ENCODE measurements at places on chromosomes 7 and 10.

DNA sequence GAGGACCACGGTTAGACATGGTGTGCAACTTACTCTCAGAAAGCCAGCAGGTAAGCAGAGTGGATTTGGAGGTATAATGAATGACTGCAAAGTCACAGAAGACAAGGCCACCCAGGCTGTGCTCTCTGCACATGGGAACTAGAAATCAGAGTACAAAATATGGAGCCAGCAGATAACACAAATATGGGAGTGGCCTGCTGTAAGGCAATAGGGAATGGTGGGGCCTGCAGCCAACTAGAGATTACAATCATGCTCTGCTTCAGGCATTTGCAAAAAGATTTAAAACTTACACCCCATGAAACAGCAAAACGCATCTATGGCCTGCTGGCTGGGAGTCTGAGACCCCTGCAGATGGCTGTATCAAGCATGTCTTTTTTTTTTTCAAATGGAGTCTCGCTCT lies 47.0 kb downstream of the RGS10 start:
- no peak for DNase-seq

GRCh38 chr7:39510864-39511354 lies 55.3 kb upstream of the YAE1 start:
- no peak for DNase-seq

DNA sequence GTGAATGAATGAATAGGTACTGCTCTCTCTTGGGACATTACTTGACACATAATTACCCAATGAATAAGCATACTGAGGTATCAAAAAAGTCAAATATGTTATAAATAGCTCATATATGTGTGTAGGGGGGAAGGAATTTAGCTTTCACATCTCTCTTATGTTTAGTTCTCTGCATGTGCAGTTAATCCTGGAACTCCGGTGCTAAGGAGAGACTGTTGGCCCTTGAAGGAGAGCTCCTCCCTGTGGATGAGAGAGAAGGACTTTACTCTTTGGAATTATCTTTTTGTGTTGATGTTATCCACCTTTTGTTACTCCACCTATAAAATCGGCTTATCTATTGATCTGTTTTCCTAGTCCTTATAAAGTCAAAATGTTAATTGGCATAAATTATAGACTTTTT lies 1.2 kb downstream of the CFTR start:
- no peak for DNase-seq

DNA sequence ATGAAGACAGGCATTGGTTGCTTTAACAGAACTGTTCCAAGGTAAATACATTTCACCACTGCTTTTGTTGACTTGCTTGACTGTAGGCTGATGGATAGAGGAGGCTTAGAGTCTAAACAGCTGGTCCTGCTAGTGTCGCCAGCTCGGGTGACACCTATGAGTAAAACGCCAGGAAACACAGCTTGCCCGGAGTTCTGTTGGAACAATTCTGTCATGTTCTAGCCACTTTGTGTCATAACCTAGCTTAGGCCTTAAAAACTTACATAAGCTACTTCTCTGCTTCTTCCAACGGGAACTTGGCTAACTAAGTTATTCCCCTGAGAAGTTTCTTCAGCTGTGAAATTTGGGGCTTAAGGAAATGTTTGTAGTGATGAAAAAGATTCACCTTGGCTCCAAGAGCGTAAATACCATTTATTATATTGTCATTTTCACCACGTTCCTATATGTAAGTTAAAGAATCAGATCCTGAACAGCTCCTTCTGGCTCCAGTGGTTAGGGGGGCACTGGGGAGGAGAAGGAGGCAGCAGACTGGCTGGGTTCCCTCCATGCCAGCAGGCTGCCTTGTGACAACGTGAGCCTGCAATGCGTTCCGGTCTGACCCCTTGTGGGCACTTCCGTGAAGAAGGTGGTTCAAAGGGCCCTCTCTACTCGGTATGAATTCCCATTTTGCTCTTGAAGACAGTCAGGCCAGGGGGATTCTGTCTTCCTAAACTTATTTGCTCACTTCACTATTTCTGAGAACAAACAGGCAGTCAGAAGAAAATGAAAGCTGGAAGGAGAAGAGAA lies 253.2 kb downstream of the BMPER start:
- DNase-seq: peak; percentile 20

DNA sequence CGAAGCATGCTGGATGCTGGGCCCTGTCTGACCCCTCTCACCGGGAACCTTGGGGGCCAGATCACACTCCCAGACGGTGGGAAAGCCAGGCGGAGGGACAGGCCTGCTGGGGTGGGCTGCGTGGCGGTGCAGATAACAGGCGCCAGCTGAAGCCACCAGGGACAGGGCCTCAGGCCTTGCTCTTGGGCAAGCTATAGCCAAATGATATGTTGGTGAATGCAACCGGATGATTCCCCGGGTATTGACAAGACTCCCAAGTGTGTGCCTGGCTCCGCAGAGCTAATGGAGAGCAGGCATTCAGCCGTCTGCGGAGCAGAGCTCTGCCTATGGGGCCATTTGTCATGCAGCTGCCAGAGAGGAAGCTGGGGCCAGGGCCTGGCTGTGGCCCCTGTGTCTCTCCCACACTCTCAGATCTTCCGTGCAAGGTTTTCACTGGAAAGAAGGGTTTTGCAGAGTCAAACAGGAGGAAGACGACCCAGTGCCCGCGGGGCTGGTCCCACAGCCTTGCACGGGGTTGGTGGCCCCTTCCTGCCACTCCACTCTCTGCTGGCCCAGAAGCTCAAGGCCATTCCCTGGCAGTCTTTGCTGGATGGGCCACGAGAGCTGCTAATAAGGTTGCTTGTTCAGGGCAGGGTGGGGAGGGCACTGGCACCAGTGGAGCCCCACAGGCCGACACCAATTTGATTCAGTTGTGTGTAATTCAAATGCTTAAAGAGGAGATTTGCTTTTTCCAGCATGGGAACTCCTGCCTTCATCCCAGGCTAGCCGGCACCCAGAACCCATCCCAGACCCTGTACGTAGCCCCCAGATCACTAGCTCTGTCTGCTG lies 91.8 kb downstream of the PRKAG2 start:
- no peak for DNase-seq

DNA sequence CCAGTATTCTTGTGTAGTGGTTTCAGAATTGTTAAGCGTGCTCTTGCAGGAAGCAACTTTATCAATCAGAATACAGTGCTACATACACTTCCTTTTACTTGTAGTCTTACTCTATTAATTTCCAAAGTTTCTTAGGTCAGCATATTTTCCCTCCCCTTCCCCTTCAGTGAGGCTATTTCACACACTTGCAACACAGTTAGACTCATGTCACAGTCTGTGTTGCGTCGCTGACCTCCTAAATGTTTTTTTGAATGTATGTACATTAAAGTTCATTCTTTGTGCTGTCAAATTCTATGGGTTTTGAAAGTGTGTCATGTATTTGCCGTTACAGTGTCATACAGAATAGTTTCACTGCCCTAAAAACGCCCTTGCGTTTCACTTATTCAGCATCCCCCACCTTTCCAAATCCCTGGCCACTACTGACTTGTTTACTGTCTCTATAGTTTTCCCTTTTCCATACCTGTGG lies 5.4 kb upstream of the HKDC1 start:
- DNase-seq: no peak

GRCh38 chr10:34092891-34093290 lies 722.2 kb downstream of the PARD3 start:
- no peak for DNase-seq

DNA sequence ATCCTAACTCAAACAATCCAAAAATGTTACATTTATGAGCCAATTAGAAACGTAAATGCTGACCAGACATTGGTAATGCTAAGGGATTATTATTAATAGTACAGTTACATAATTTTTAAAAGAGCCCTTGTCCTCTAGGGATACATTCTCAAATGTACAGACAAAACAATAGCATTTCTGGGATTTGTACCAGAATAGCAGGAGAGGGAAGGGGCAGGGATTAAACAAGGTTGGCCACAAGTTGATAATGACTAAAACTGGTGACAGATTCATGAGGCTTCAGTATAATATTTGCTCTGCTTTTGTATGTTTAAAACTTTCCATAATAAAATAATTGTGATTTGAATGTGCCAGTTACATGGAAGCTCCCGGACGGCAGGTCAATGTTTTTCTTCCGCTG lies 27.0 kb downstream of the HSPA12A start:
- no peak for DNase-seq

All from stromal cell of bone marrow (primary cell).